ENCODE measurements at places on chromosomes 2 and 18.
A peak's percentile ranks its signal among the peaks of the same experiment; 100 is the strongest.

DNA sequence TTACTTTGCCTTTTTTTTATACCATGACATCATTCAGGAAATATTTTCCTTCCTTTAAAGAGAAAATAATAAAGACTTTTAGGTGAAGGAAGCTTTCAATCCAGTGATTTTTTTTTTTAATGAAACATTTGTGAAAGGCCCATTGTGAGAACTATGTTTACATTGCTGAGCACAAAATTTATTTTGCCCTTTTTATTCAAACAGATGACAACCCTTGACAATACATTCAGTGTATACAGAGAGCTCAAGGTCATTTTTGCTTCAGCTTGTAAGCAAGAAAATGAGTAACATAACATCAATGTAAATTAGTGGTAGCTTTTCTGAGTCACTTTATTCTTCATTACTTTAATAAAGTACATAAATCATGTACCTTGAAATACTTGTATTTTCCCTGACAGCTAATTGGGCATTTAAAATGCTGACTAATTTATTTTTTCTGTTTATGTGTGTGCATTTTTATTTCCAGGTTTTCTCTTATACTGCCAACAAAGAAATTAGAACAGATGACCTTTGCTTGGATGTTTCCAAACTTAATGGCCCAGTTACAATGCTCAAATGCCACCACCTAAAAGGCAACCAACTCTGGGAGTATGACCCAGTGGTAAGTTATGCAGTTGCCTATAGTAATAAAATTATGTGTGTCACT lies 121.6 kb downstream of the GALNT1 start:
- DNase-seq, result no peak

DNA sequence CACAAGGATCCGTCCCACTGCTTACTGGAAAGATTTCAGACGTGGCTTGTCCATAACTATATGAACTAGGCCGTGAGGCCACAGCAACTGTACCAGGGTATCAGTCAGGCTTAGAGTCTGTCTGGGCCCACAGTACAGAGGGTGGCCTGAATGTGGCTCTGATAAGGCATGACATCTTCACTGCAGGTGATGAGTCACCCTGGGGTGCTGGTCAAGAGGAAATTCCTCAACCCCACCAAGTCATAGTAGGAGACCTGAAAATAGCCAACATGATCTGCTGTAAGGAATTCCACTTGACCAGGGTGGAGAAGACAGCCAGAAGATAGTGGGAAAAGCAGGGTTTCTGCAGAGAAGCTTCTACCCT lies 107.7 kb downstream of the INHBB start:
- no peak for DNase-seq

DNA sequence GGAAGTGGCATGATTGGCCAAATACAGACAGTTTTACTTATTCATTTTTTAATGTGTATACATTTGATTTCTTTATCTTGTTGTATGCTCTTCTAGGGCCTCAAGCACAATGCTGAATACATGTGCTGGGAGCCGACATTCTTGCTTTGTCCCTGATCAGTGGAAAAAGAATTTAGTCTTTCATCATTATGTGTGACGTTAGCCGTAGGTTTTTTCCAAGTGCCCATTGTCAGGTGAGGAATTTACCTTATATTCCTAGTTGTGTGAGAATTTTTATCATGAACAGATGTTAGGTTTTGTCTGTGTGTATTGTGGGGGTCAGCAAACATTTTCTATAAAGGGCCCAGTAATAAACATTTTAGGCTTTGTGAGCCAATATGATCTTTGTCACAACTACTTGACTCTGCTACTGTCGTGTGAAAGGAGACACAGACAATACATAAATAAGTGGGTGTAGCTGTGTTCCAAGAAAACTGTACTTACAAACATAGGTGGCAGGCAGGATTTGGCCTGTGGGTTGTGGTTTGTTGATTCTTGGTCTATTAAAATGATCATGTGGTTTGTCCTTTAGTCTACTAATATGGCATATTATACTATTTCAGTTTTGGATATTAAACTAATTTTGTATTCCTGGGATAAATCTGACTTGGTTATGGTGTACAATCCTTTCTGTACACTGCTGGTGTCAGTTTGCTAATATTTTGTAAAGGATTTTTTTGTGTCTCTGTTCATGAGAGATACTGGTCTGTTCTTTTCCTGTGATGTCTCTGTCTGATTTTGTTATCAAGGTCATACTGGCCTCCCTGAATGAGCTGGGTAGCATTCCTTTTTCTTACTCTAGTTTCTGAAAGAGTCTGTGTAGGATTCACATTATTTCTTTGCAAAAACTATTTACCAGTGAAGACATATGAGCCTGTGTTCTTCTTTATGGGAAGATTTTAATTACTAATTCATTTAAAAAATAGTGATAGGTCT lies 132.2 kb upstream of the SMAD7 start:
- no peak for DNase-seq

DNA sequence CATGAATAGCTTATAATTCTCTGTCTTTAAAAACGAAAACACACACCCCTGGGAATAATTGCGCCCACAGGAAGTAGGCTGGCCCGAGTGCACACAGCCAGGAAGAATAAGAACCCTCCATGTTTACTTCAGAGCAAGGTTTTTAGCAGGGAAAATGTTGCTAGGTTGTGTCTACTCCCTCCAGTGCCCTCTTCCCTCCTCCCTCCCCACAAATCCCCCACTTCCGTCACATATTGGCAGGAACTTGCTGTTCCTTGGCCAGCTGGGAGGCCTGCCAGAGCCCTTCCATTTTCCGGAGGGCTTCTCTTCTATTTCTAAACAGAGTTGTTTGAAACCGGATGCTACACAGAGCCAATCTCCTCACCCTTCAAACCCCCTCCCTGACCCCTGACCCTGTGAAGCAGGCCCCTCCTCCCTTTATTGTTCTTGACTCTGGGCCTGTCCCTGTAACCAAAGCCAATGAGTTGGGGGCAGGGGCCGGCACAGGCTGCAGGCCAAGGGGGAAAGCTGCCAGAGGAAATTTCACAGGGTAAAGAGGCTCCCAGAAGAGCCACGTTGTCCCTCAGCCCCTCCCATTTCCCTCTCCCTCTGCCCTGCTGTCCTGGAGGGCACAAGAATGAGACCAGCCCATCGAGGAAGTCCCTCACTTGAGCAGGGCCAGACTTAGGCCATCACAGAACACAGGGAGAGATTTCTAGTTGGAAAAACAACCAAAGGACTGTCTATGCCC lies 49.8 kb upstream of the LGALSL start:
- DNase-seq, result no peak

DNA sequence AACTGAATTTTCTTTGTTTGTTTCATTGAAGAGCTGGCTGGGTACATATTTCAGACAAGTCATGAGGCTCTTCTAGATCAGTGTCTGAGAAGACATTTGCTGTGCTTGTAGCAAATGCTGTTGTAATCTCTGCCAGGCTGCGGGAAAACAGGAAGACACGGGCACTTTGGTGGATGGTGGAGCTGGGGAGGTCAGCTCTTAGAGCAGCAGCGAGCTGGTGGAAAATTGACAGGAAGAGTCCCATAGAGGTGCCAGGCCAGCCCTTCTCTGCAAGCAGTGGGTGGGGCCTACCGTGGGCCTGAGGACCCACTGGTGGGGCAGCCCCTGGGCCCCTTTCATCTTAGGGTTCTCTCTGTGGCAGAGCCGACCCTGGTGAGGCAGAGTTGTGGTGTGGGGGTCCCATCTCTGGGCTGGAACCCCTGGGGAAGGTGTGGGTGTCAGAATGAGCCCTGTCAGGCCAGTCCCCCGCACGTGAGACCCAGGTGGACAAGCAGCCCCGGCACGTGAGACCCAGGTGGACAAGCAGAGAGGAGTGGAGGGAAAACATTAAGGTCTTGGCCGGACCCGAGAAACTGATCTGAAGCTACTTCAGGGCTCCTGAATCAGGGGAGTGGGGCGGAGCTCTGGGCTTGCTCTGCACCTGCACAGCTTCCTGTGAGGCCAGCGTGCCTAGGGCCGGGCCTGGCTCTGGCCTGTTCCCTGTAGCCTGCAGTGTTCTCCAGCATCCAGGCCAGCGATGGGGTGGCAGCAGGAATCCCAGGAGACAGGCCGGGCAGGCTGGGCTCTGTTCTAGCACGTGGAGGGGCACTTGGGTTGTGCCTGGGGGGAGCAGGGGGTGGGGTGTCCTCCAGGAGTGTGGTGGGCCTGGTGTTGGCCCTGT lies 273.5 kb upstream of the HDAC4 start:
- DNase-seq, result no peak

DNA sequence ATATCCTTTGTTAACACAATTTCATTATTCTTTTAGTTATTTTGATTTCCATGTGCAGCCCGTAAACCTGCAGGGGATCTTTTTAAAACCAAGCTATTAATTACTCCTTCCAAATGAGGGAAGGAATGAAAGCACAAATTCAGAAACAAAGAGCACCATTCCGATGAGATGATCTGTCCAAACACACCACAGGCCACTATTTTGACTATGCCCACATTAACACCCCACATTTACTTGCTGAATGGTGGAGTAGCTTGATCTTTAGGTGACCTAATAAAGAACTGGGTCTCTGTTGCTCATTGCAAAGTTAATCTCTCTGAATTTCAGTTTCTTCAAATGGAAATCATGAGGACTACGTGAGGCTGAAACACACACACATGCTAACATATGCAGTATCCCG lies 218.0 kb downstream of the IRS1 start:
- DNase-seq, result no peak

DNA sequence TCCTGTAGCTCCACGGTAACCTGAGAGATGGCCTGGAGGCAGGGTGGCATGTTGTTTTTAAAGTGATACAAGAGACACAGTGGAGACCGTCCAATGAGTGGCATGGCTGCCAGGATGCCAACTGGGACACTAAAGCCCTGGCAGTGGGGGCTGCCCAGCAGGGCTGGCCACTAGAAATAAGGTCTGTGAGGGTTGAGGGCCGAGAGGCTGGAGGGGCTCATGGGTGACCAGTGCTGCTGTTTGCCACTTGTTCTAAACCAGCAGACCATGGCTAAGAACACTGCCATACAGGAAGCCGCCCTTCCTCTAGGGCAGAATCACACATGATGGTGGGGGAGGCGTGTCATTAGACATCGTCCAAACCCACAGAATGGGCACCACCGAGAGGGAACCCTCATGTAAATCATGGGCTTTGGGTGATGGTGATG lies 71.9 kb downstream of the ALPK2 start:
- no peak for DNase-seq

DNA sequence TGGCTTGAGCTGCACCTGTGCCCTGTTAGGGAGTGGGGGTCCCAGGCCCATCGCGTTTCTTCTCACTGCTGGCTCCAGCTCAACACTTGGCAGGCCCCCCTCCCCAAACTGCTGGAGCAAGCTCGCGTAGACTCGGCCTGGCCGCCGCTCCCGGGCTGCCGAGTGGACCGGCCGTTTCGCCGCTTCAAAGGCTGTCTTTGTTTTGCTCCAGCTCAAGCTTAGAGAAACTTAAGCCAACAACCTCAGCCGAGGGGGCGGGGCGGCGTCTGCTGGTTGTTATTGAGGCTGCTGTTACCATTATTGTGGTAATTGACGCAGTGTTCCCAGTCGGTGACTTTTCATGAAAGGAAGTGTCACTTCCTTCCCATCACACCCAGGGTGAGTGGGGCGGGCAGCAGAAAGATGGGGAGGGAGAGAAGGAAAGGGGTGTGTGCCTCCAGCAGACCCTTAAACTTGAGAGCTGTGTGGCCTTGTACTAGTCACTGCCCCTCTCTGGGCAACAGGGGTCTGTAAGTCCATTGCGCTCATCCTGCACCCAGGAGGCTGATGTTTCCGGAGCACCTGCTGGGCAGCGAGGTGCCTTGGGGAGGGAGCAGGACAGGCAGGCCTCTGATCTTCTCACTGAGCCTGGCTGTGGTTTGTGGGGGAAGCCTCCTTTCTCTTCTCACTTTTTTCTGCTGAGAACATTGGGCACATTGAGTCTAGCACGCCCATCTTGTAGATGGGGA lies 2.1 kb downstream of the ARID5A start:
- peak; percentile 94 for DNase-seq

- no peak for DNase-seq
Measured at GRCh38 chr2:117828870-117829269, 14.4 kb downstream of the DDX18 start.

GRCh38 chr2:118686346-118686745 lies 161.1 kb downstream of the EN1 start:
- DNase-seq, result no peak

DNA sequence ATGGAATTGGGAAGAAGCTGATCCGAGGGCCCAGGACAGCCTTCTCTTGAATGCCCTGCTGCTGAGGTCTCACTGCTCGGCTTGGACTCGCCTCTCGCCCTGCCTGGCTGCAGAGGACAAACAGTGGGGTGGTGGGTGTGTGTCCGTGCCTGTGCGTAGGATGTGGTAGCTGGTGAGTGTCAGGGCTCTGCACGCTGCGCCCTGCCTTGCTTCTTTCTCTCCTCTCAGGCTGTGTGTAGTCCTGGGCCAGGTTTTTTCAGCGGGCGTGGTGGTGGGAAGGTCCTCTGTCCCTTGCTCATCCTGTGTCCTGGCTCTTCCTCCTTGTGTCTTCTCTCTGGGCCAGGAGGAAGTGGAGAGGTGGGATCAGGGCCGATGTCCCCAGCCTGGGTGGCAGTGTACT lies 44.8 kb downstream of the RRM2 start:
- no peak for DNase-seq

DNA sequence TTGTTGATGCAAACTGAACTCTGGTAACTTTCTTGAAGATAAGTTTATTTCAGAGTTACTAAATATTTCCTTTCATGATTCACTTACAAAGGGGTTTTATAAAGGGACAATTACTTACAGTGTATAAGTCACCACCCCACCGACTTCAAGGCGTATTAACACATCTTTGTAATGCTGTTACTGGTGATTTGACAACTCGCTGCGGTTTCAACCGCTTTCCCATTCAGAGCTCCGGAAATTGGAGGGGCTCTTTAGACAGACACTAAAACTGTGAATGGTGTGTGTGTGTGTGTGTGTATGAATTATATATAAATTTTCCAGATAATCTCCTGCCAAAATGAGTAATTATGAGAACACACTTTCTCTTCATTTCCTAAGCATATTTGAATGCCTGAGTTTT lies 4.9 kb downstream of the TM4SF20 start:
- DNase-seq, result peak; percentile 15

GRCh38 chr18:6714010-6714409 lies 15.5 kb upstream of the ARHGAP28 start:
- DNase-seq, result no peak

- DNase-seq, result no peak
Measured at GRCh38 chr2:221449406-221449805, 122.7 kb downstream of the EPHA4 start.

- DNase-seq, result no peak
Measured at GRCh38 chr2:192886636-192887035, 691.9 kb upstream of the TMEFF2 start.

DNA sequence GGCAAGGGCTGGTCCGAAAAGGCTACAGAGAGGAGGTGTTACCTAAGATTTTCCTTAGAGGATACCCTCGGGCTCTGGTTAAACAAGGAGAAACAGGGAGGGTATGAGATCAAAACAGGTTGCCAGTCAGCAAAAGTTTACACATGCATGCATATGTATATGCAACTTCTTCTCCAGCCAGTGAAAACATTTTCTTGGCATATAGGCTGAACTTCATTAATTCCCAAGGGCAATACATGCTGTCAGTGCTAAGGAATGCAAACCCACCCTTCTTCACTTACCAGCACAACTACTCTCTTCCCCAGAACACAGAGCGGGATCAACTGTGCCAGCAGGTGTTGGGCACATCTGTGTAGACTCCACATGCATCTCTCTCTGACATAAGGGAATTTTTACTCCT lies 176.0 kb downstream of the GFPT1 start:
- DNase-seq, result no peak

Measured in CD4-positive, alpha-beta T cell treated with Interleukin-10 for 1 hour (primary cell).